ENCODE measurements at places on chromosomes 6 and 20.

DNA sequence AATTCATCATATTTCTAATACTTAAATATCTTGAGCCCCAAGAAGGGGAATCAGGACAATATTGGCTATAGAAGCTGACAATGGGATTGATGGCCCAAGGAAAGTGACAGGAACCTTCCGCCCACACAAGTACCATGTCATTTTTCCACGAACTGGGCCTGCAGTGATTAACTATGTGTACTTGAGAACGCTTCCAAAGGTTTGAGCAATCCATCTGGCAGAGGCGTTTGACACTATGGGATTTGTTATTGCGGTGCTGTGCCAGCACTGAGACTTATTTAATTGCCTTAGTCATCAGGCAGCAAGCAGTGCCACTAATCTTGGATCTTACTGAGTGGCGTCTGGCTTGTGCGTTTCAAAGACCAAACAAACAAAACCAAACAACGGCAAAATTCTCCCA lies 135.6 kb upstream of the UST start:
- DNase-seq = no peak

DNA sequence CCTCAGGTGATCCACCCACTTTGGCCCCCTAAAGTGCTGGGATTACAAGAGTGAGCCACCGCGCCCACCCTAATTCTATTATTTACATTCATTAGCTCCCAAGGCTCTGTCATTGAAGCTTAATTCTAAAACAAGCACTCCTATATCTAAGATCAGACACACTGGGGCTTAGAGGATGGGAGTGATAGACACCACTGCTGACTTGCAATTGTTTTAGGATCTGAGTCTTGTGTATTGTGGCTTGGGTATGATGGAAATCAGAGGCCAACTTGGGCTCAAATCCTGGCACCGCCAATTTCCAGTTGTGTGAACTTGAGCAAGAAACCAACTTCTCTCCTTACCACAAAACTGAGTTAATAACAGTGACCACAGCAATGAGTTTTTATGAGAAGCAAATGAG lies 34.7 kb downstream of the MTRES1 start:
- no peak for DNase-seq

DNA sequence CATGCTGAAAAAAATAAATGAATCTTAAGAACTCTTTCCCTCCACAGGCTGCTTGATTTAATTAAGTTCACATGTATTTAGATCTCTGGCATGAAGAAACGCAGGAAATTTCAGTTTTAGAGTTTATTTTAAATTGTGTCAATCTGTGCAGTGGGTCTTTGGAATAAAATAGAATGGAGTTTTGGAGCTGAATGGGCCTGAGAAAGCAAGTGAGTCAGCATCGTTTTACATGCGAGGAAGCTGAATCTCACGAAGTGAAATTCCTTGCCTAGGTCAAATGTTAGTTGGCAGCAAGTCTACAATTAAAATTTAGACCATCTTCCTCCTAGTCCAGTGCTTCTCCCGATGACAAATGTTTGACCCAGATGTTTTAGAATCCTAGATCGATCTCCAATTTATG lies 22.4 kb downstream of the MAP7 start:
- no peak for DNase-seq

DNA sequence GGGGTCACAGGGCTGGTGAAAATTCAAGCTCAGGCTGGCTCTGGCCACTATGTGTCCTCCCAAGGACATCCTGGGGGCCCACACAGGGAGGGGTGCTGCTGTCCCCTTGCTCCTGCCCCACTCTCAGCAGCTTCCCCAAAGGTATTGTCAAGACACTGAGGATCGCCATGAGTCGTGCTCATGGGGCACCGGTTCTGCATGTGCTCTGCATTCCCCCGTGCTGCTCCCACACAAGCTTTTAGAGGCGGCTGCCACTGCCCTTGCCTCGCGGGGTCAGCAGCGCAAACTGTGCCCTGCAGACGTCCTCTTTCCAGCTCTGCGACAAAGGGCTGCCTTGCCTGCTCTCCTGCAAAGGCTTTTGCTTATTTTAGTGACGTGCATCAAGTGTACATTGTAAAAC lies 179.8 kb downstream of the ERMARD start:
- no peak for DNase-seq

GRCh38 chr20:33796907-33797544 lies 14.1 kb upstream of the CHMP4B start:
- DNase-seq = no peak

DNA sequence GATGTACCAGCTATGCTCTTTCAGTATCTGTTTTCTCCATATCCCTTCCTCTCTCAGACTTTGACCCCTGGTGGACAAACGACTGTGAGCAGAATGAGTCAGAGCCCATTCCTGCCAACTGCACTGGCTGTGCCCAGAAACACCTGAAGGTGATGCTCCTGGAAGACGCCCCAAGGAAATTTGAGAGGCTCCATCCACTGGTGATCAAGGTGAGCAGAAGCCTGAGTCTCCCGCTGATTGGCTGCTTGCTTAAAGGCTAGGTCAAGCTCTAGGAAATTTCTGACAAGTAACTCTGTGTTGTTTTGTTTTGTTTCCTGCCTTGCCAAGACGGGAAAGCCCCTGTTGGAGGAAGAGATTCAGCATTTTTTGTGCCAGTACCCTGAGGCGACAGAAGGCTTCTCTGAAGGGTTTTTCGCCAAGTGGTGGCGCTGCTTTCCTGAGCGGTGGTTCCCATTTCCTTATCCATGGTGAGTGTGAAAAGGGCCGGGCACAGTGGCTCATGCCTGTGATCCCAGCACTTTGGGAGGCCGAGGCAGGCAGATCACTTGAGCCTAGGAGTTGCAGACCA lies 28.6 kb downstream of the C6orf89 start:
- no peak for DNase-seq

- no peak for DNase-seq
These were observed 60.1 kb upstream of the AKIRIN2 start for GRCh38 chr6:87762116-87762515.

DNA sequence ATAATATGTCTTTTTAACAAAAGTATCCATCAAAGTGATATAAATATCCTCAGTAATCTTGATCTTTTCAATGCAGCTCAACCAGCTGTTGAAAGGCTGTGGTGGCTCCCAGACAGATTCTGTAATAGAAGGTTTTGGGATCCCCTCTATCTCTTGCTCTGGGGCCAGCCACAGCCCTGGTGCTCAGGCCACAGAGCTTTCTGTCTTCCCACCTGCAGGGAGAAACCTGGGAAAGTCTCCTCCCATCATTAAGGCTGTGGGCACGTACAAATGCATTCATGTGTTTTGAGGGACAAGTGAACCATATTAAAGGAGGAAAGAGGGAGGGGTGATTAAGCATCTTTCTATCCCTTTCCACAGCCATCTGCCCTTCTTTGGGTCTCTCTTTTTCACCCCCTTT lies 183.1 kb downstream of the PRDM13 start:
- no peak for DNase-seq

GRCh38 chr6:26349964-26350857 lies 14.8 kb upstream of the BTN3A2 start:
- no peak for DNase-seq

DNA sequence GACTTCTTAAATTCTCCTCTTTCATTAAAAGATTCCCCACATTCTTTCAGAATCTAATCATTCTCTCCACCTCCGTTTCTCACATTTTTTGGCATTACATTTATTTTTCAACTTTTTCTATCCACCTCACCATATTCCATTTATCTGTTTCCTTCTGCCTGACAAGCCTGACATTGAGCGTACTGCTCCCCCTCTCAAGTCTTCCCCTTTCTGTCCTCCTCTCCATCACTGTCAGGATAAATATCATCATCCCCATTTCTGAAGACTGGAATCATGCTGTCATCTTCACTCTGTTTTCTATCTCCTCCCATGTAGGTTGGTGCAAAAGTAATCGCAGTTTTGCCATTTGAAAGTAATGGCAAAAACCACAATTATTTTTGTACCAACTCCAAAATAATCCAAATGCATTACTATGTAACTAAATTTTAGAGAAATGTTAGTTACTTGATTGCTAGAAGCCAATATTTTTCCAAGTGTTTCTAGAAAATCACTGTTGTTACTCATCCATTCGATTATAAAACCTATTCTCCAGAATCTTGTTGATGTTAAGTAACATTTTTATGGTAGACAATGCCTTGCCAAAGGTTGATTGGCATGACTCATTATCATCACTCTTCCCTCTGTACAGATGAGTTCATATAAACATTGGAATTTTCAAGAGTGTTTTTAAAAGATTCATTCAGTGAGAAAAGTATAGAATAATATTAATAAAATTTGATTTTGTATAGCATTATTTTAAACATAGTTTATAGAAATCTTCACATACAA lies 292.3 kb upstream of the RNF217 start:
- no peak for DNase-seq

GRCh38 chr6:134873500-134874388 lies 76.2 kb downstream of the ALDH8A1 start:
- DNase-seq = no peak

GRCh38 chr6:103177791-103178190 lies 1681.9 kb downstream of the HACE1 start:
- no peak for DNase-seq

- DNase-seq = no peak
These were observed 156.3 kb downstream of the ARID1B start for GRCh38 chr6:156933201-156934068.

All from stimulated activated naive CD8-positive, alpha-beta T cell treated with anti-CD3 and anti-CD28 coated beads, Interleukin-15, amount 100 ng/mL, for 72 hours (primary cell).